ENCODE measurements at places on chromosomes 5 and 9. TPM values are rescaled to one million over a fixed set of nuclear protein-coding genes. Genes with fewer than 3 reads are reported as not detected.

GRCh38 chr9:112809906-112810305, 59.3 kb downstream of the SNX30 start:
- DNase-seq = no peak

- DNase-seq = no peak
These were observed 1.5 kb upstream of the CFAP77 start for GRCh38 chr9:132408521-132408920.

GRCh38 chr9:20355022-20355421, 267.3 kb downstream of the MLLT3 start:
- DNase-seq = no peak

DNA sequence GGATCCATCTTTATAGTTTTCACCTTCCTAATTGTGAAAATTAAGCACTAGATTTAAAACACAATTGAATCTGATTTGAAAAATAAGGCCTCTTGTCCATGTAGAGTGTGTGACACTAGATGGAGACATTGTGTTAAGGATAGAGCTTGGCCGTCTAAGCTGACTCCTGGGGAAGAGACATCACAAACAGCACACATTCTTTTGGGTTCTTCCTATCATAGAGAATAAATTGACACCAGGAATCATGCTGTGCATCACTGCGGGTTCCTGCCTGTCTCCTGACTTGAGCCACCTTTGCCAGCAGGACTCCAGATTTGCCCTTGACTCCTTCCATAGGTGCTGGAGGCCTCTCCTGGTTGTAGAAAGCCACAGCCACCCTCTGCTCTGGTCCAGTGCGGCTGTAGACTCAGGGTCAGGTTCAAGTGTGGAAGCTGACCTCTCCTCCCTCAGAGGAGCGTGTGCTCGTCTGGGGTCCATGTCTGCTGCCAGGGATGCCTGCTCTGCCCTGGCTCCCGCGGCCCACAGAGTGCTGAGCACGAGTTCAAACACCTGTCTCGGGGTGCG, 11.2 kb downstream of the ROPN1L start:
- peak; percentile 90 for DNase-seq

GRCh38 chr9:111038331-111039230, at the start of gene LPAR1:
Gene LPAR1, minus strand, starts transcription at chr9:111038470. Its CDS starts 66,353 bp downstream, at chr9:110972117.
- DNase-seq = no peak

DNA sequence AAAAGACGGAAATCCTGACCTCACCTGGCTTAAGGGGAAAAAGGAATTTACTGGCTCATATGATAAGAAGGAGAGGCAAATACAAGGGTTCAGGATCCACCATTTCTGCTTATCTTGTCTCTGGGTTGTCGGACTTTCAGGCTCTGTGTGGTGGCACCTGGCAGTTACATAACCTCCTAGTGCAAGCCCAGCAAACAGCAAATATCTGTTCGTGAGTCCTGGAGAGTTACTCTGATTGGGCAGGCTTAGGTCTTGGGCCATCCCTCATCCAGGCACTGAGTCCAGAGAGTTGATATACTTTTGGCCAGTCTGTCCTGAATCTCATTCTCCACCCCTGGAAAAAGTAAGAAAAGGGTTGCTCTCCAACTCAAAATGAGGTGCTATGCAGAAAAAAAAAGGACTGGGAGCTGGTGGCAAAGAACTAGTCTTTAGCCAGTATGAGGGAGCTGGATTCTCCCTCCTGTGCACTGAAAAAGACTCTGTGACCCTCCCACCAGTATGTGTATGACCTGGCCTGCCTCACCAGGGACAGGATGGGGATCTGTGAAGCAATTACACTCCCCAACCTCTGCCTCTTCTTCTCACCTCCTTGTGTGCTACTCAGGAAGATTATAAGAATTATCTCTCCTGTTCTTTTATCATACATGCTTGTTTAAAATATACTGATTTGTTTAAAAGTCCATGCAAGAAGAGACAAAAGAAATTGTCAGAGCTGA, 282.9 kb downstream of the ARHGAP26 start:
- DNase-seq = no peak

DMRTA1 gene
- total RNA-seq = not detected

B4GALT1 gene
- total RNA-seq = 11.7 TPM

TBC1D9B gene
- total RNA-seq = 24.7 TPM

DNA sequence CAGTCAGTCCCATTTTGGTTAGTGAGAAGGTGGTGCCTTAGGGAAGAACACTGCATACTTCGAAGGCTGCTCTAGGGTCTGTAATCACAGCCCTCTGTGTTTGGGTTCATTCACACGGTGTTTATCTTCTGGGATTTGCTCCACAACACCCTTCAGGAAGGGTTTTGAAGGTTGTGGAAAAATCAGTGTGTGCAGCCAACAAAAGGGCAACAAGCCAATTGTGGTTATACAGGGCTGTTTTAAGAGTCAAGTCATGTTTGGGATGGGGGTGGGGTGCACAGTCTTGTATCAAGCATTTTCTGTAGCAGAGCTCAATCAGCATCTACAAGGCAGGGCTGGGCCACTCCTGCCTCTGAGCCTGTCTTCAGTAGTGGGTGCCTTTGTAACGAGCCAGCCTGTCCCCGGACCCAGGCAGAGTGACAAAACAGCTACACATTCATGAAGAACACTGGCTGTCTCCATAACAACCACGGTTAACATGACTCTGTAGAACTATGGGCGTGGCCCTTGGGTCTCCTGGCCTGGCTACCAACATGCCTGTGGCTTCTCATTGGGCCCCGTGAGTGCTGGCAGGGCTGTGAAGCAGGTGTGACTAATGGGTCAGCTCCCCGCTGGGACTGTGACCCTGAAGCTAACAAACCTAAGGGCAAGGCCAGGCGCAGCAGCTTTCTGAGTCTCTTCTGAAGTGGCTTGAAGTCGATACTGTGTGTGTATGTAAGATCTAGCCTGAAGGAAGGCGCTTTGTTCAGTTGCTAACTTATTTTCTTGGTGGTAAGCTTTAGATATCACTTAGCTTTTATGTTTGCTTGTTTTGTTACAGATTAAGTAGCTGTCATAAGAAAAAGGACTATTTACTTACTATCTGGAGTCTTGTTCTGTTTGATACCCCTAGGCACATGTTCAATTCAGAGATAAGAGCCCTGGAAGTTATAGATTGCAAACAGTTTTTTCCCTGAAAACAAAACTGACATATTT, 27.9 kb upstream of the GOLM1 start:
- peak; percentile 58 for DNase-seq

DNA sequence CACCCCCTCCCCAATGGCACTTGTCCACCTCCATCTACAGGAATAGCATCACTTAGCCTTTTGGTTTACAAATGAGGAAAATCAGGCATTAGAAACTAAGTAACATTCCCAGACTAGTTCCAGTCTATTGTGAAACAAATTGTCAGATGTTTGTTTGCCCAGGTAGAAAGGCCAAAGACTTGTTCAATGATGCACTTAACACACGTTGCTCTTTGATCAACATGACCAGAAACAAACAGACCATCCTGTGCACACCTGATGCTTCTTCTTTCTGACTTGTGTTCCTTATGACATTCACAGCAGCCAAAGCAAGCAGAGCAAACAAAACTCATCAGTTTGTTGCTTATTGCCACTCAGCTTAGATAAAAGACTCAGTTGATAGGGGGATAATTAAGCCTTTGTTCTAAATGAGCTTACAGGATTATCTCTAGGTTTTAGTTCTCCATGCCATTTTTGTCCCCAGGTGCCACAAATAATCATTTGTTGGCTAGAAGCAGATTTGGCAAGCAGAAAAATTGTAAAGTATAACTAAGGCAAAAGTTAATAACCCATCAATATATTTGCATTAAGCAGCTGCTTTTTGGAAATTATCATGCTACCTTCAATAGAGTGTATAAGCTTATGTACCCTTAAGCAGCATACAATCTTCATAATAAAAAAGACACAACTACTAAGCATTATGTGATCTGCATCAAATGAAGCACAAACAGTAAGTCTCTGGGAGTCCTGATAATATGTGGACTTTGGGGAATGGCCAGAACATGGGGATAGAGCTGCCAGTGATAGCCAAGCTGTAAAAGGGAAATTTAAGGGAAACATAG, 26.3 kb upstream of the FST start:
- DNase-seq = no peak

ABL1 gene
- 20.3 TPM for total RNA-seq

BAAT gene
- total RNA-seq = 0.85 TPM

GRCh38 chr9:84139296-84140070, 158.9 kb downstream of the RMI1 start:
- no peak for DNase-seq

TRIM14 gene
- total RNA-seq = 3.8 TPM

Measured in SK-MEL-5 (cell line).